ENCODE measurements at places on chromosomes 5 and 9. TPM values are rescaled to one million over a fixed set of nuclear protein-coding genes. Genes with fewer than 3 reads are reported as not detected.

The ADRA1B gene
- under 0.01 TPM for total RNA-seq

The EQTN gene
- total RNA-seq, result not detected

The CTXN3 gene
- total RNA-seq, result not detected

The C9orf50 gene
- 0.12 TPM for total RNA-seq

The PCDHA13 gene
- under 0.01 TPM for total RNA-seq

The FOXD1 gene
- 3.2 TPM for total RNA-seq

The GALNT10 gene
- total RNA-seq, result 10.0 TPM

The FOXD4L5 gene
- total RNA-seq, result not detected

The SPACA9 gene
- 2.1 TPM for total RNA-seq

The ZNG1F gene
- total RNA-seq, result 9.1 TPM

The GOLPH3 gene
- total RNA-seq, result 105 TPM

The FAM151B gene
- 4.6 TPM for total RNA-seq
